Activated T-helper 17 cell treated with anti-CD3 and anti-CD28 coated beads, Interleukin-2, amount 50 U/mL, for 72 hours (primary cell): ENCODE measurements at places on chromosomes 6 and 20. TPM values are rescaled to one million over a fixed set of nuclear protein-coding genes. Genes with fewer than 3 reads are reported as not detected.

GRCh38 chr20:51061418-51062045 is 38.6 kb upstream of the KCNG1 start:
- no peaks in the 10 kb centered on the region for H3K36me3 ChIP-seq
- H3K4me1 ChIP-seq: peaks cover 29% of the 10 kb centered on the region
- peaks cover 25% of the 10 kb centered on the region for H3K27me3 ChIP-seq
- ATAC-seq: peak; percentile 61

- no peaks in the 10 kb centered on the region for H3K27me3 ChIP-seq
- no peak overlapping the region for H3K4me3 ChIP-seq
- no peak overlapping the region for H3K27ac ChIP-seq
- ATAC-seq: no peak
- H3K36me3 ChIP-seq: peaks cover 9% of the 10 kb centered on the region
- H3K4me1 ChIP-seq: no peaks in the 10 kb centered on the region
These were observed 96.4 kb downstream of the TULP4 start for GRCh38 chr6:158408552-158409130.

DNA sequence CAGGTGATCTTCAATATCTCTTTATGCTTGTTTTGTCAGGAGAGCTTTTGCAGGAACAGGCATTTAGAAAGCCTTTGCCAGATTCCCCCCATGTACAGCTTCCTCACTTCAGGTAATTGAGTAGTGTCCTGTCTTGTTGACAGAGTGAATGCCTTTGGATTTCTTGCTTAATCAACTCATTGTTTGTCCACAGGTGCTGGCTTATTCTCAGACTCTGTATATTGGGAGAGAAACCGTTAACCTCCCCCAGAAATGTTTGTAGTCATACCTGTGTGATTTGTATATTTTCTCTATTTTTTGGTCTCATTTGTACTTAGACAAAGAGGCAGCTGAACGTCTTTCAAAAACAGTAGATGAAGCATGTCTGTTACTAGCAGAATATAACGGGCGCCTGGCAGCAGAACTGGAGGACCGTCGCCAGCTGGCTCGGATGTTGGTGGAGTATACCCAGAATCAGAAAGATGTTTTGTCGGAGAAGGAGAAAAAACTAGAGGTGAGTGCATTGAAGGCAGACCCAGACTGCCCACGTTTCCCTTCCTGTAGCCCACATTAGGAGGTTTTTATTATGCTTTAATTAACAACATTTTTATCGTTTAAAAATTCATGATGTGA is 32.3 kb downstream of the RPRD1B start:
- no peak for ATAC-seq
- H3K36me3 ChIP-seq: no peaks in the 10 kb centered on the region
- no peak overlapping the region for H3K4me3 ChIP-seq
- H3K27ac ChIP-seq: no peak overlapping the region
- H3K4me1 ChIP-seq: no peaks in the 10 kb centered on the region
- H3K27me3 ChIP-seq: no peaks in the 10 kb centered on the region

GRCh38 chr6:170208182-170208601 is 82.7 kb downstream of the DLL1 start:
- H3K36me3 ChIP-seq: no peaks in the 10 kb centered on the region
- H3K4me1 ChIP-seq: no peaks in the 10 kb centered on the region
- H3K27me3 ChIP-seq: peaks cover 6% of the 10 kb centered on the region
- no peak overlapping the region for H3K27ac ChIP-seq
- H3K4me3 ChIP-seq: no peak overlapping the region

DNA sequence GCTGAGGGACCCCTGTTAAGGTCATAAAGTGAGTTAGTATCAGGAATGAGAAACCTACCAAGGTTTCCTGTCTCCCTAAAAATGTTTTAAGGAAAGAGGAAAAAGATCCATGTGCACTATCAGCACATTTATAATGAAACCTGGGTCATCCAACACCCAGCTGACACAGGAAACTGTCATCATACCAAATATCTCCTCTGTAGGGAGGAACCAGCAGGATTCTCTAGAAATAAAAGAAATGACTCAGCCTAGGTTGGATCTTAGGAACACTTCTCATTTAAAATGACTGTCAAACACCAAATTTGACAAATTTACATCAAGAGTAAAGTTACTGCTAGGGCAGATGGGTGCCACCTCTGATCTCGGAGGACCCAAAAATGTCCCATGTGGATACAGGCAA is 21.7 kb downstream of the GFOD1 start:
- no peaks in the 10 kb centered on the region for H3K36me3 ChIP-seq
- peaks cover 22% of the 10 kb centered on the region for H3K4me1 ChIP-seq
- ATAC-seq: peak; percentile 65
- peak overlapping the region; percentile 85 for H3K27ac ChIP-seq
- peak overlapping the region; percentile 45 for H3K4me3 ChIP-seq
- no peaks in the 10 kb centered on the region for H3K27me3 ChIP-seq

GRCh38 chr6:74588094-74588832 is 617.6 kb downstream of the COL12A1 start:
- H3K27me3 ChIP-seq: no peaks in the 10 kb centered on the region
- H3K27ac ChIP-seq: no peak overlapping the region
- no peaks in the 10 kb centered on the region for H3K4me1 ChIP-seq
- H3K36me3 ChIP-seq: no peaks in the 10 kb centered on the region
- H3K4me3 ChIP-seq: no peak overlapping the region
- ATAC-seq: no peak

GRCh38 chr20:56348305-56348693 is 10.5 kb upstream of the FAM210B start:
- H3K4me3 ChIP-seq: no peak overlapping the region
- H3K27me3 ChIP-seq: peaks cover 26% of the 10 kb centered on the region
- H3K4me1 ChIP-seq: no peaks in the 10 kb centered on the region
- no peaks in the 10 kb centered on the region for H3K36me3 ChIP-seq
- ATAC-seq: no peak
- H3K27ac ChIP-seq: no peak overlapping the region

GRCh38 chr6:5295623-5296022 is 34.3 kb downstream of the FARS2 start:
- peaks cover 28% of the 10 kb centered on the region for H3K4me1 ChIP-seq
- no peaks in the 10 kb centered on the region for H3K36me3 ChIP-seq
- no peak for ATAC-seq
- no peak overlapping the region for H3K4me3 ChIP-seq
- H3K27ac ChIP-seq: no peak overlapping the region

DNA sequence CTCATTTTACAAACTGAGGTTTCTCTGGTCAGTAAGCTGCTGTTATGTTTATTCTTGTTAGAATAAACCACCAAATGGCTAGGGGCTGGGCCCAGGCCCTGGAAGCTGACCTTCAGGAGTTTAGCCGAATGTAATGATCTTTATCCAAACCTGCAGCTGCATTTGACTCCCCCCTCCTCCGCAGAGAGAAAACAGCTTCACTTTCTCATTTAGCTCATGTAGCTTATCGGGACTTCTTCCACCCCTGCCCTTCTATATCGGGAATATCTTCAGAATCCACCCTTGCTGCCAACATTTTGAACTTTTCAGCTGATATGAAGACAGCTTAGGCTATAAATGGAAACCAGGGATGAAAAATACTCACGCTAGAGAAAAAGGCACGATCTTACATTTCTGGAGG is 102.6 kb downstream of the ZMYND8 start:
- H3K4me3 ChIP-seq: no peak overlapping the region
- H3K36me3 ChIP-seq: peaks cover 75% of the 10 kb centered on the region
- no peaks in the 10 kb centered on the region for H3K27me3 ChIP-seq
- ATAC-seq: no peak

GRCh38 chr20:15931897-15932296 is 641.4 kb downstream of the KIF16B start:
- no peak overlapping the region for H3K27ac ChIP-seq
- H3K4me3 ChIP-seq: no peak overlapping the region
- no peaks in the 10 kb centered on the region for H3K4me1 ChIP-seq
- ATAC-seq: no peak
- no peaks in the 10 kb centered on the region for H3K27me3 ChIP-seq
- no peaks in the 10 kb centered on the region for H3K36me3 ChIP-seq

DNA sequence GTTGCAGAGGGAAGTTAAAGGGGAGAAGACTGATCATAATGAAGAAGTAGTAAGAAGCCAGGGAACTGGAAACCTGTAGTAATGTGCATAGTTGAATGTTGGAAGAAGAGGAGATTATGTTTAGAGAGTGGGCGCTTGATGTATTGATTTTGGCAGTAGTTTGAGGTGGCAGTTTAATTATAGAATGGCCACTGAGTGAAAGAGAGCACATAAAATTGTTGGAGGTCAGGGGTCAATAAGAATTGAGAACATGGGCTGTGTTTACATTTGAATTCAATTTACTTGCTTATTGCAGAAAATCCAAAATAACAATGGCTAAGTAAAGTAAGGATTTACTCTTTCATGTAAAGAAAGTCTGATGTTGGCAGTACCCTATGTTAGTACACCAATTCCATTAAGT is 15.7 kb downstream of the VTA1 start:
- peaks cover 40% of the 10 kb centered on the region for H3K36me3 ChIP-seq
- H3K4me3 ChIP-seq: no peak overlapping the region
- H3K4me1 ChIP-seq: peaks cover 25% of the 10 kb centered on the region

DNA sequence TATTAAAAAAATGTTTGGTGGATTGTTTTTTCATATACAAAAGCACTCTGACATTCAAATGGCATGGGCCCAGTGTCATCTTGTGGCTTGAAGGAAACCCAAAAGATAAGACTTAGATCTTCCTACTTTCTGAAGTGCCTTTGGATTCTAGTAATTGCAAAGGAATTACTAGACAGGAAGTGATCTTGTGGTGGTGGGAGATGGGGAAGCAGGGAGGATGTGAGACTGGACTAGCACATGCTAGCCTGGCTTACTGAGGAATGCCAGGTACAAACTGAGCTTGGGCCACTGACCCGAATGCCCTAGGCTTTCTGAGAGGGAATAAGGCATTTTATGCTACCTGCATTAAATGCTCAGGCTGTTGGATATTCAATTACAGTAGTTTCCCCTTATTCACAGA is 59.0 kb downstream of the AFG1L start:
- no peak overlapping the region for H3K27ac ChIP-seq
- no peaks in the 10 kb centered on the region for H3K27me3 ChIP-seq
- peaks cover 19% of the 10 kb centered on the region for H3K36me3 ChIP-seq

DNA sequence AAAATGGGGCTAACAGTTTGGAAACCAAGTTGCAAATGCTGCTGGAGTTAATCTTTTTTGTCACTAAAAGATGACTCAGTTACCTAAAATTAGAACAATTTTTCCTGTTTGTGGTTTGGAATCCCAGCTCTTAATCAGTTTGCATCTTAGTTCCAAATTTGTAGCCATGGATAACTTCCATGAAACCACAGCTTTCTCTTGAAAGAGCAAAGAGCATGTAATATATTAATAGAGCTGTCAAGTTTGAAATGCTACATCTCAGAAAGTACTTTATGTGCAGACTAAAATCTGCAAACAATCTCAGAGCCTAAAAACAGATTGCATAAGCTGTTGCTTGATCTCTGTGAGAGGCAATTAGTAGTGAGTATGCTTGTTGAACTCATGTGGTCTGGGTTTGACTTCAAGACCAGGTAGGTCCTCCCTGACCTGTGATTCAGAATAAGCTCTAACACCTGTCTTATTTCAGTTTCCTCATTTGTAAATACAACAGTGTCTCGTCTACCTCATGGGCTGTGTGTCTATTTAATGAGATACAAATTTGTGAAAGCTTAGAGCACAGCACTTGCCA is 23.5 kb downstream of the DHX35 start:
- H3K36me3 ChIP-seq: peaks cover 83% of the 10 kb centered on the region
- H3K4me3 ChIP-seq: no peak overlapping the region
- no peaks in the 10 kb centered on the region for H3K27me3 ChIP-seq
- no peak overlapping the region for H3K27ac ChIP-seq

- H3K27ac ChIP-seq: no peak overlapping the region
- ATAC-seq: peak; percentile 24
These were observed 211.6 kb downstream of the ZDHHC14 start for GRCh38 chr6:157592541-157592940.

- no peaks in the 10 kb centered on the region for H3K36me3 ChIP-seq
- no peak overlapping the region for H3K27ac ChIP-seq
- H3K4me1 ChIP-seq: no peaks in the 10 kb centered on the region
- peaks cover 11% of the 10 kb centered on the region for H3K27me3 ChIP-seq
- H3K4me3 ChIP-seq: no peak overlapping the region
- ATAC-seq: no peak
These were observed 21.6 kb downstream of the SOBP start for GRCh38 chr6:107511511-107511993.

DNA sequence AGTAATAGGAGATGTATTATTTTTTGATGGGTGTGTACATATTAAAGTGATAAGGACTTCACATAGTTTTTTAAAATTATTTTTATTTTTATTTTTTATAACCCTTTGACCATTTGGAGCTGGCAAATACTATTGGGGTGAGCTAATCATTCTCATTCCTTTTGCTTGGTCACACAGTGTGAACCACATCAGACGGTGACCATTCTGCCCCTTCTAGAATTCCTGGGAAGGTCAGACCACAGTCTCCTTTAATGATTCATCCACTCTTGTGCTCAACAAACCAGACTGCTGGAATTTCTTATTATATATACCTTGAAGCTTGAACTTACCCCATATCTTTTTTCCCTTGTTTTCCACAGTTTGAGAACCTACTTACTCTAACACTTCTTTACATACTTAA is 23.9 kb upstream of the PRL start:
- no peaks in the 10 kb centered on the region for H3K4me1 ChIP-seq
- no peaks in the 10 kb centered on the region for H3K36me3 ChIP-seq
- H3K27me3 ChIP-seq: no peaks in the 10 kb centered on the region
- ATAC-seq: no peak
- H3K4me3 ChIP-seq: no peak overlapping the region

GRCh38 chr6:118752803-118753202 is 101.4 kb upstream of the CEP85L start:
- H3K27ac ChIP-seq: no peak overlapping the region
- no peaks in the 10 kb centered on the region for H3K27me3 ChIP-seq
- ATAC-seq: no peak
- no peaks in the 10 kb centered on the region for H3K36me3 ChIP-seq
- peaks cover 16% of the 10 kb centered on the region for H3K4me1 ChIP-seq

- no peak for ATAC-seq
- no peak within 1 kb of the TSS for H3K4me3 ChIP-seq
- H3K36me3 ChIP-seq: no peaks in the 10 kb centered on the region
- H3K27me3 ChIP-seq: peaks cover 6% of the 10 kb centered on the region
These were observed at the start of gene RBBP8NL for GRCh38 chr20:62427172-62428001. Gene RBBP8NL (minus strand): TSS chr20:62427539. CDS start chr20:62419647, 7,892 bp downstream.

The ARHGAP40 gene
- total RNA-seq: not detected

The PDYN gene
- not detected for total RNA-seq

The PRPH2 gene
- total RNA-seq: not detected

The TMEM244 gene
- total RNA-seq: not detected

The MUC21 gene
- total RNA-seq: not detected

The KHDC1L gene
- not detected for total RNA-seq

The BEND6 gene
- not detected for total RNA-seq

The DYNLT2 gene
- 3.1 TPM for total RNA-seq
